ENCODE measurements at places on chromosomes 11 and 22. TPM values are rescaled to one million over a fixed set of nuclear protein-coding genes. Genes with fewer than 3 reads are reported as not detected.

The HBB gene
- total RNA-seq = not detected

The SMTNL1 gene
- not detected for total RNA-seq

- no peak for DNase-seq
These were observed 107.7 kb downstream of the ELP4 start for GRCh38 chr11:31617246-31617645.

GRCh38 chr11:64842366-64842759 lies 2.1 kb downstream of the CDC42BPG start:
- DNase-seq = no peak

DNA sequence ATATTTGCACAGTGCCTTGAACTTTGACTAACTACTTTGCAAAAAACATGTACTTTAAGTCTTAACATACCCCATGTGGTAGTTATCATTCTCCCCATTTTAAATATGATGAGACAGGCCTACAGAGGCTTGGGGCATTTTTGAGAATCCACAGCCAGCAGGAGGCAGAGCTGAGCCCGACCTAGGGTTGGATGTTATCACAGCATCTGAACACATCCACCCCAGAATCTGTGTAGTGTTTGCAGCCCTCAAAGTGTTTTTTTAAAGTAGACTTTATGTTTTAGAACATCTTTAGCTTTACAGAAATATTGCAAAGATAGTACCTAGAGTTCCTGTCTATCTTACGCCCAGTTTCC lies 17.6 kb downstream of the OTOG start:
- peak; percentile 72 for DNase-seq
